H1 (cell line): ENCODE measurements at places on chromosomes 4 and X.

DNA sequence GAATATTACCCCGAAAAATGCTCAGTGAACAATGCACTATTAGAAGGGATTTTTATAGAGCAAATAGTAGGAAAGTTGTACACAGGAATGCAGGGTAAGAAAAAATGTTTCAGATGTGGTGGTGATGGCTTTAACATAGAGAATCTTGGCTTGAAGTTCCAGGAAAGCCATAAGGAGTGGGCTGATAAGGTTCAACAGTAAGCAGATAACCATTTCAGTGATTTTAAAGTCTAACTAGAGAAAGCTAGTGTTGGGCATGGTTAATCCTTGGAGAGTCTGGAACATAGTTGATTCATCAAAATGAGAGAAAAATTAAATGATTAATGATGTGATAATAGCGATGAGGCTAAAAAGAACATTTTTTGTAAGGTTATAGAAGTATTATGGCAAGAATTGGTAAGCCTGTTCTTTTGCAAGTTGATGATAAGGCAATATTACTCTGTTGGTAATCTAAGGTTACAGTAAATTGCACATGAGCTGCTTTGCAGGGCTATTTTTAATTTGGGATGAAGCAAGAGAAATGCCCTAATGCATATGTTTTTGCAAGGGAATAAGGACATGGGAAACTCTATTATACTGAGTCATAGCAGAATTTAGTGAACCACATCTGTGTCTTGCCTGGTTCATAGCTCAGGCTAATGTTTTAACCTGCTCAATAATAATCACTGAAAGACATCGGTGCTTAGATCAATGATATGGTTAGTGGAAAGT, 44.3 kb downstream of the GALNTL6 start:
- DNase-seq = no peak

DNA sequence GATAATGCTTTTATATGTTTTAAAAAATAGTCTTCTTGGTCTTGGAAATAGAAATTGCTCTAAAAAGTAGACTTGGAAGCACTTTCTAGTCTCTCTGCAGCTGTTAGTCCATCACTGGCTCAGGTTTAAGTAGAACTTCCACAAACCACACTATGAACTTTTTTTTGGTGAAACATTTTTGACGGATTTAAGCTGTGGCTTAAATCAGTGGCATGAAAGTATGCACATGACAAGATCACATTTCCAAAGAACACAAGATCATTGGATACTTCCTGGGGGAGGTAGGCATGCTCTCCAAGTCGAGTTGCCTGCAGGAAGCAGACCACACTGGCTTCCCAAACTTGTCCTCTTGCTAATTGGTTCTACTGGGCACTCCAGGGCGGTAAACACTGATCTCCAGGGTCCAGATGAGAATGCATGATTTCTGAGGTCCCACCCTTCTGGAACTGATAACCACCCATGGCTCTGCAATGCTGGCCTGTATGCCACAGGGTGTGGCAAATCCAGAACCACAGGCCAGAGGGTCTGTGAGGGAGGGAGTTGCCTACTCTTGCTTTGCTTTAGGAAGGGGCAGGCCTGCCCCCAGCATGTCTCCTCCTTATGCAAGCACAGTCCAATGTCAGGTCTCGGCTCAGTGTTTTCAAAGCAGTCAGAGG, 331.9 kb upstream of the SFRP2 start:
- no peak for DNase-seq

DNA sequence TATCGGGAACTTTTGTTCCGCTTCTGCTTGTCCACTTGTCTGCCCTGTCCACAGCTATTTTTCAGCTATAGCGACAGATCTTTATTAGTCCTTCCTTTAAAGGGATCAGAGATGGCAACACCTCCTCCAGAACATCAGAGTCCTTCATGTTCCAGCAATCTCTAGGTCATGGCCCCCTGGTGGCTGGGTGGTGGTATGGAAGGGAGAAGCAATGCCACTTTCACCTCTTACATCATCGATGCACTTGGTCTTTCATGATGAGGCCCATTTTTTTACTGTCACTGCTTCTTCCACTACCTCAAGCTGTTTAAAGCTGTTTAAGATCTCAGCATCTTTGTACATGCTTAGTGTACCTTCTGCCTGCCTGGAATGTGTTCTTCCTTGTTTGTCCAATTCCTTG, 106.7 kb downstream of the ARHGAP6 start:
- DNase-seq = peak; percentile 43

GRCh38 chr4:7183161-7183560, 9.2 kb upstream of the SORCS2 start:
- DNase-seq = no peak

- DNase-seq = no peak
Observed at GRCh38 chr4:153181293-153181692, 22.9 kb upstream of the TRIM2 start.

DNA sequence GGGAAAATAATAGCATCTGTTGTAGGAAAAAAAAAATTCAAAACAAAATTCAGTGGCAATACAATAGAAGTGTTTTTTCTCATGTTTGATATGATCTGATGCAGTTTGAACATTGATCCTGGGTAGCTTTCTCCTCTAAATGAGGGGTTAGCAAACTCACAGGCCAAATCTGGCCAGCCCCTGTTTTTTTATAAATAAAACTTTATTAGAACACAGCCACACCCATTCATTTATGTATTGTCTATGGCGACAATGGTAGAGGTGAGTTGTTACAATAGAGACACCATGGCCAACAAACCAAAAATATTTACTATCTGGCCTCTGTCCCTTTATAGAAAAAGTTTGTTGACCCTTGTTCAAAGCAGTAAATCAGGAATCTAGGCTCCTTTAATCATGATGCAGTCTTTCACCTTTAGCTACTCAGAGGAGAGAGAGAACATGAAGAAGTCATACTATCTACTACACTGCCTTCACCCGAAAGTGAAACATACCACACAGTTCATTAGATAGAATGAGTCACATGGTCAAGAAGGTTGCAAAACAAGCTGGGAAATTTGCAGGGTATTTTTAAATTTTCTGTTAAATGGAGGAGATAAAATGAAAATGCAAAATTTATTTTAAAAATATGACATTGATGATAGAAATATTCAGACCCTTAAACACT, 186.6 kb upstream of the MAOA start:
- no peak for DNase-seq

DNA sequence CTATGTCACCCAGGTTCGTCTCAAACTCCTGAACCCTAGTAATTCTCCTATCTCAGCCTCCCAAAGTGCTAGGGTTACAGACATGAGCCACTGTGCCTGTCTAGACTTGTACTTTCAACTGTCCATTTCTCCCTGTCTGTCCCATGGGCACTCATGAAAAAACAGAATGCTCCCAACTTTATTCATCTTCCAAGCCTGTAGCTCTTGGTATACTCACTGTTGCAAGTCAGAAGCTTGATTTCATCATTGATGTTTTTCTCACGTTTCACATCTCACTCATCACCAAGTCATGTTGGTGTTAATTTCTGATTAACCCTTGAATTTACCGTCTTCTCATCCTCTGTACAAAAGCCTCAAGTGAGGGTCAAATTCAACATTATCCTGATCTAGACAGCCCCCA, 7.3 kb upstream of the SRP72 start:
- no peak for DNase-seq

DNA sequence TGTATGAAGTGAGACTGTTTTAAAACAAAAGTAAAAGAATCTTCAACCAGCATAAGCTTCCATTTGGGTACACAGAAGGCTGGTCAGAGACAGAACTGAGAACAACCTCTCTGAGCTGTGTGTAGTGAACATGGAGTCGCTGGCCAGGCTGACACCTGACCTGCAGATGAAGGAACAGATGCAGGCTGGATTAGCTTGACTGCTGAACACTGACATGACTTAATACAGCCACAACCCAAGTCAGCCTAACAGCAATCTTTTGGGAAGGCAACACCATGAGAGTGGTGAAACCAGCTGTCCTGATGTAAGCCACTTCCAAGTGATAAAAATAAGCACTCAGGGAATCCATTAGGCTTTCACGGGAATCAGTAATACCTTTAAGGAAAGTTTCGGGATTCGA, 10.1 kb downstream of the SCARB2 start:
- DNase-seq = no peak

DNA sequence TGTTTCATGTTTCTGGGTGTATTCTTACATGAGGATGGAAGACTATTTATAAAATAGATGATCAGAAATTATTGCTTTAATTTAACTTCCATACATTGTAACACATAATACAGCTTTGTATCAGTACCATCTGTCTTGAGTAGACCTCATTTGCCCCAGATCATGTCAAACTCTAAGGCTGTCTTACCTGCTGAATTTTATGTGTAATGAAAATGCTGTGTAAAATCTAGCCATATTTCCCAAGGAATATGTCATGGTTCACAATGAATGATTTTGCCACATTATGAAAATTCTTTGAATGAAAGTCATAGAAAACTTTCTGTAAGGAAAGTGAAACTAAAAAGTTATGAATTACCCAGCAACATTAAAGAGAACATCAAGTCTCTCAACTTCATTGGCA, 7.4 kb downstream of the BDH2 start:
- no peak for DNase-seq

- peak; percentile 58 for DNase-seq
Observed at GRCh38 chr4:183798301-183799253, 106.5 kb upstream of the STOX2 start.

- peak; percentile 75 for DNase-seq
Observed at GRCh38 chr4:141132072-141132708, 1.1 kb downstream of the RNF150 start.

DNA sequence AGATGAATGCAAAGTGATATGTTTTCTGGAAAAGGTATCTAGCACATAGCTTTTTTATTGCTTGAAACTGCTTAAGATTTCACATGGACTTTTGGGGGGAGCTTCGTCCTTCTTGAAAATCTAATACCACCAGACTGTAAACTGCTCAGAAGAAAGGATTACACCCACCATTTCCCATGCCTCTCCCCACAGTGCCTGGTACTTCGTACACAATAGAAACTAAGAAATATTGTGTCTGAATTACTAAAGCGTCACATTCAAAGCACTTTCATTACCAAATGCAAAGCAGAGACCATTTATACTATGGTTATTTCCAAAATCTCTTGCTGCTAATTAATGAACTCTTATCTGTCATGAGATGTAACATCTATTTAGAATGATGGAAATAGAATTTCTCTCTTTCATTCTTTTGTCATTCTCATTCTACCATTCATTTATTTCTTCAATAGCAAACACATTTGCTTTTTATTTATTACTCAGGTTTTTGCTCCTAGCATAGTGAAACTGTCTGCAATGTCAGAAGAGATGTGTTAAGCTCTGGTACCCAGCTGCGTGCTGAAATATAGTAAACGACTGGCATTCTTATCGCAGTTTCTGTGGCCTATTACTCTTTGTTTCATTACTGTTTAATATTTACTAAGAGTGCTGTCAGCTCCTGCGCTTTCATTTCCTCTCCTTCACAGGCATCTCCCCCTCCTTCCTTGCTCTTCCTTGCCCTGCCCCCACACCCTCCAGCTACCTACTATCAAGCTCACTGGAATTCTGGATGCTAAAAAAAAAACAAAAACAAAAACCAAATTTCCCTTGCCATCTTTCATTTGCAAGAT, 51.4 kb upstream of the RAPGEF2 start:
- DNase-seq = no peak

DNA sequence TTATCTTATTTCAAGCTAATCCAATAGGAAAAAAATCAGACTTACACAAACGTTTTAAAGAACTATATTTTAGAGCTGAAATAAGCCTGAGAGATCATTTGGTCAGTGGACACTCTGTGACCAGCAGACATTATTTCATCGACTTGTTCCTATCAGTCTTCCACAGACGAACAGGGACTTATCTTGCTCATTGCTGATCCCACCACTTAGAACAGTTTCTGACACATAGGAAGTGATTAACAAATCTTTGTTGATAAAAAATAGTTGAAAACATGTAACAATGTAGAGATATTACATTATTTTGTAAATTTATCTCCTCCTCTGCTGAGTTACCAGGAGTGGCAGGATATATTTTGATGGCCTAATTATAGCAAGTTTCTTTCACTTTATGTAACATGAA, 65.8 kb downstream of the TAPT1 start:
- DNase-seq = no peak

- DNase-seq = no peak
Observed at GRCh38 chr4:140038031-140038533, 115.9 kb downstream of the MAML3 start.
